CD14-positive monocyte (primary cell): ENCODE measurements at places on chromosomes 6 and 20. TPM values are rescaled to one million over a fixed set of nuclear protein-coding genes. Genes with fewer than 3 reads are reported as not detected.

DNA sequence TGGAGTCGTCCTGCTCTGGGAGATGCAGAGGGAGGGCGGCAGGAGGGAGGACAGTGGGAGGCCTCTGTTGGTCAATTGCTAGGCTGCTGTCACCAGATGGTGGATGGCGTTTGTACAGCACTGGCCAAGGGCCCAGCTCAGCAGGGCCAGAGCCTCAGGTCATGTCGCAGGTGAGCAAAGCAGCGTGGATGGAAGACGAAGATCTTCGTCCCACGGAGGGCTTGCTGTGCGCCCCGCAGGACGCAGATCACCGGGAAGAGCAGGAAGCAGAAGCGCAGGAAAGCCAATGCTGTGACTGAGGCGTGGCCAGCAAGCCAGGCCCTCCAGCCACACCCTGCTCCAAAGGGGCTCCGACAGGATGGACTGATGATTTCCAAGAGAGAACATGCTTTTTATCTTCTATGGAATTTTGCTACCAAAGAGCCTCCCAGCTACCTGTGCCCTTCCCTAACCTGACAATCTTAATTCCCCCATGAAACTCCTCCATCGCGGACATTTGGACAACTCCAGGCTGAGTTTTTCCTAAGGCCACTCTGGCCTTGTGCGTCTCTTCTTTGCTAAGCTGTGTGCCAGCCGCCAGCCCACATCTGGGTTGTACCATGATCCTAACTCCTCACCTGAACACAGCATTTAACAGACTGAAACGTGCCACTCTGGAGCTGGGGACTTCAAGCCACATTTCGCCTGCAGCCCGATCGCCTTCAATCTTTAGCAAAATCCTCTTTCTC is 3.5 kb upstream of the SLCO4A1 start:
- no peaks in the 10 kb centered on the region for H3K36me3 ChIP-seq
- no peak overlapping the region for H3K4me3 ChIP-seq
- H3K27me3 ChIP-seq: peaks cover 6% of the 10 kb centered on the region
- H3K4me1 ChIP-seq: peaks cover 32% of the 10 kb centered on the region
- no peak overlapping the region for H3K27ac ChIP-seq

DNA sequence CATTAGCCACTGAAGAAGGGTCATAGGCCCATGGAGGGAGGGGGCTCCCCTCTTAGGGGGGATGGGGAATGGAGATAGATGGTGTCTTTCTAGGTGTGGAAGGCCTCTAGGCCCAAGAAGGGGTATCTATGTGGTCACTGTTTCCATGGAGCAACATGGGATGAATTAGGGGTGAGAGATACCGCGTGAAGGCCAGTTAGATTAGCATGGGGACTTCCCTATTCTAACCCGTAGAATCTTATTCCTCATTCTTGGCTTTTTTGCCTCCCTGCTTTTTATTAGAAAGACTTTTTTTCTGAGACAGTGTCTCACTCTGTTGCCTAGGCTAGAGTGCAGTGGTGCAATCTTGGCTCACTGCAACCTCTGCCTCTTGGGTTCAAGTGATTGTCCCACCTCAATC is 3.2 kb downstream of the RAB44 start:
- peaks cover 29% of the 10 kb centered on the region for H3K36me3 ChIP-seq
- H3K4me1 ChIP-seq: peaks cover 64% of the 10 kb centered on the region
- peak overlapping the region; percentile 46 for H3K27ac ChIP-seq
- DNase-seq: peak; percentile 78
- no peak overlapping the region for H3K4me3 ChIP-seq
- no peaks in the 10 kb centered on the region for H3K27me3 ChIP-seq

- DNase-seq: no peak
- no peaks in the 10 kb centered on the region for H3K4me1 ChIP-seq
- no peak overlapping the region for H3K27ac ChIP-seq
- no peaks in the 10 kb centered on the region for H3K27me3 ChIP-seq
Observed at GRCh38 chr6:39357998-39358686, 35.6 kb upstream of the KCNK16 start.

DNA sequence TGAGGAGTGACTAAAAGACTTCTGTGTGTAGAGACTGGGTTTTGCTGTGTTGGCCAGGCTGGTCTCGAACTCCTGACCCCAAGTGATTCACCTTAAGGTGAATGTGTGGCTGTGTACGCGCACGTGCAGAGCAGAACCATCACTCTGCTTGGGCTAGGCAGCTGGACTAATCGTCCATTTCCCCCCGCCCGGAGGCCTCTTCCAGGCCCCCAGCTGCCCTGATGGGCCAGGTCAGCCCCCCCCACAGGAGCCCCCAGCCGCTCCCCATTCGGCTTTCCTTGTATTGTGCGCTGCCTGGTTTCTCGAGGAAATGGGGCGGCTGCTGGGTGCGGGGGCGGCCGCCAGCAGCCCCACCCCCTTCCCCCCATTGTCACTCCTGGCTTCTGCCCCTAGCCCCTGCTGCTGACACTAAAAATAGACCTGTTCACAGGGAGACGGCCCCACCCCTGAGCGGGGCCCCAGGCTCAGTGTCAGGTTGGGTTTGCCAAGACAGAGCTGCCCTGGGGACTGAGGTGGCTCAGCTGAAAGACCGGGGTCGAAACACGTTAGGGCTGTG is 24.6 kb upstream of the CSNK2A1 start:
- no peaks in the 10 kb centered on the region for H3K4me1 ChIP-seq
- DNase-seq: no peak
- H3K36me3 ChIP-seq: no peaks in the 10 kb centered on the region
- no peak overlapping the region for H3K4me3 ChIP-seq
- H3K27me3 ChIP-seq: no peaks in the 10 kb centered on the region

DNA sequence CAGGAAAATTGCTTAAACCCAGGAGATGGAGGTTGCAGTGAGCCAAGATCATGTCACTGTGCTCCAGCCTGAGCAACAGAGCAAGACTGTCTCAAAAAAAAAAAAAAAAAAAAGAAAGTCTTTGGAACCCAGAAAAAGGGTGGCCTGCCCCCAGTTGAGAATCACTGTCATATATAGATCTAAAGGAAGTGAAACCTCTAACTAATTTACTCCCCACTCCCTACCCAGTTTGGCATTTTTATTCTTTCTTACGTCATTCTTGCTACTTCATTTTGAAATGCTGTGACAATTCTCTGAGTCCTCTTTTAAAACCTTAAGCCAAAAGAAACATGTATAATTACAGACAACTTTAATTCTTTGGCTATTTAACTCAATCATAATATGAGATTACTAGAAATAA is 254.8 kb downstream of the CDC5L start:
- no peaks in the 10 kb centered on the region for H3K27me3 ChIP-seq
- no peak overlapping the region for H3K27ac ChIP-seq
- H3K4me1 ChIP-seq: peaks cover 11% of the 10 kb centered on the region
- no peaks in the 10 kb centered on the region for H3K36me3 ChIP-seq
- H3K4me3 ChIP-seq: no peak overlapping the region
- DNase-seq: peak; percentile 66

- H3K36me3 ChIP-seq: no peaks in the 10 kb centered on the region
- peaks cover 5% of the 10 kb centered on the region for H3K4me1 ChIP-seq
- DNase-seq: no peak
- H3K4me3 ChIP-seq: no peak overlapping the region
- H3K27ac ChIP-seq: no peak overlapping the region
- H3K27me3 ChIP-seq: no peaks in the 10 kb centered on the region
Observed at GRCh38 chr6:99022039-99022609, 74.4 kb upstream of the FBXL4 start.

- no peak for DNase-seq
- no peaks in the 10 kb centered on the region for H3K27me3 ChIP-seq
- no peak overlapping the region for H3K4me3 ChIP-seq
- H3K4me1 ChIP-seq: peaks cover 42% of the 10 kb centered on the region
- no peaks in the 10 kb centered on the region for H3K36me3 ChIP-seq
Observed at GRCh38 chr6:149063468-149063867, 254.0 kb upstream of the TAB2 start.

- H3K36me3 ChIP-seq: peaks cover 22% of the 10 kb centered on the region
- peaks cover 9% of the 10 kb centered on the region for H3K4me1 ChIP-seq
- no peak overlapping the region for H3K4me3 ChIP-seq
Observed at GRCh38 chr20:34544109-34544796, 14.3 kb upstream of the MAP1LC3A start.

- no peaks in the 10 kb centered on the region for H3K4me1 ChIP-seq
- H3K4me3 ChIP-seq: no peak overlapping the region
- DNase-seq: no peak
- no peaks in the 10 kb centered on the region for H3K27me3 ChIP-seq
- H3K27ac ChIP-seq: no peak overlapping the region
- H3K36me3 ChIP-seq: peaks cover 84% of the 10 kb centered on the region
Observed at GRCh38 chr6:154223296-154223695, 133.3 kb downstream of the IPCEF1 start.

DNA sequence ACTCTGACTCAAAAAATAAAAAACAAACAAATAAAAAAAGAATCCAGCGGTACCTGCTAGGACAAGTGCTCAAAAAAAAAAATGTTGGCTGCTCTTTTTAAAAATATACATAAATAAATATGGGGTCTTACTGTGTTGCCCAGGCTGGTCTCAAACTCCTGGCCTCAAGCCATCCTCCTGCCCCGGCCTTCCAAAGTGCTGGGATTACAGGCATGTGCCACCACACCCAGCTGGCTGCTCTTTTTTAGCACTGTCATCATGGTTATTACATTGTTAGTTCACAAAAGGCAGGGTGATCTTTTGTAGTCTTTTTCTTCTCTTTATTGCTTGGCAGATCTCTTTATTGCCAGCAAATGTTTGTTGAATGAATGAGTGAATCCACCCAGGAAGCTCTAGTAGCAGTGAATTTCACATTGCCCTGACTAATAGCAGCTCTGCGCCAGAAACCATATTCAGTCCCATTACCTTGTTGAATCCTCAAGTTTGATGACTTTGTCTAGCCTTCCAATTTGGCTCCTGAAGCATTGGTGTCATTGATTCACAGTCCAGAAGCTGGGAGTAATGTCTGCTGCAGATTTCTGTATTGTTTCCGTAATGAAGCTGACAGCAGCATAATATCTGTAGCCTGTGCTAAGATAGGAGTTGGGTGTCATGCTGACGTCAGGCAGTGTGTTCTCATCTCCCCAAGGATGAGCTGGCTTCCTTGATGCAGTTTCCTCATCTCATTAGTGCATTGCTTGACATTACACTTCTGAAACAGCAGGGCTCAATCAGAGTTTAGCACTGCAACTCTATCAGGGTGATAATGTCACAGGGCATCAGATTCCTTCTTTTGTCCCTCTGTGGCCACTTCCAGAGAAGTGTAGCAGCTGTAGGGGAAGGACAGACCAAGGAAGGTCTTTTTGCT is 84.9 kb upstream of the TGM3 start:
- peak overlapping the region; percentile 63 for H3K27ac ChIP-seq
- no peaks in the 10 kb centered on the region for H3K36me3 ChIP-seq
- peaks cover 45% of the 10 kb centered on the region for H3K4me1 ChIP-seq
- H3K27me3 ChIP-seq: peaks cover 25% of the 10 kb centered on the region
- DNase-seq: peak; percentile 98

DNA sequence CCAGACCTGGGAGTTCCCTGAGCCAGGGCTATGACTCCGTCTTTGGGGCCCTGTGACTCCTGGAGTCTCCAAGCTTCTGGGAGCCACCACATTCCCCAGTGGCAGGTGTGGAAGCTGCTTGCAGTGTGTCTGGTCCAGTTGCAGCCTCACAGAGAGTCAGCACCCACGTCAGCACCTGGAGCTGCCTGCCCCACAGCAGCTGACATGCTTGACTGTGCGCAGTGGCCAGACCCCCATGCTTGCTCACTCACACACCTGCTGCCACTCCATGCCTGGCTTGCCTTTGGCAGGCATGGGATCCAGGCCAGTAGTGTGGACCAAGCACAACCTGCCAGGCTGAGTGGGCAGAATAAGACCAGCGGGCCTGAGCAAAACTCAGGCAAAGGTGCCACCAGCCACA is 31.0 kb upstream of the ASIP start:
- DNase-seq: no peak
- H3K27me3 ChIP-seq: peaks cover 3% of the 10 kb centered on the region
- no peak overlapping the region for H3K4me3 ChIP-seq
- no peaks in the 10 kb centered on the region for H3K4me1 ChIP-seq

DNA sequence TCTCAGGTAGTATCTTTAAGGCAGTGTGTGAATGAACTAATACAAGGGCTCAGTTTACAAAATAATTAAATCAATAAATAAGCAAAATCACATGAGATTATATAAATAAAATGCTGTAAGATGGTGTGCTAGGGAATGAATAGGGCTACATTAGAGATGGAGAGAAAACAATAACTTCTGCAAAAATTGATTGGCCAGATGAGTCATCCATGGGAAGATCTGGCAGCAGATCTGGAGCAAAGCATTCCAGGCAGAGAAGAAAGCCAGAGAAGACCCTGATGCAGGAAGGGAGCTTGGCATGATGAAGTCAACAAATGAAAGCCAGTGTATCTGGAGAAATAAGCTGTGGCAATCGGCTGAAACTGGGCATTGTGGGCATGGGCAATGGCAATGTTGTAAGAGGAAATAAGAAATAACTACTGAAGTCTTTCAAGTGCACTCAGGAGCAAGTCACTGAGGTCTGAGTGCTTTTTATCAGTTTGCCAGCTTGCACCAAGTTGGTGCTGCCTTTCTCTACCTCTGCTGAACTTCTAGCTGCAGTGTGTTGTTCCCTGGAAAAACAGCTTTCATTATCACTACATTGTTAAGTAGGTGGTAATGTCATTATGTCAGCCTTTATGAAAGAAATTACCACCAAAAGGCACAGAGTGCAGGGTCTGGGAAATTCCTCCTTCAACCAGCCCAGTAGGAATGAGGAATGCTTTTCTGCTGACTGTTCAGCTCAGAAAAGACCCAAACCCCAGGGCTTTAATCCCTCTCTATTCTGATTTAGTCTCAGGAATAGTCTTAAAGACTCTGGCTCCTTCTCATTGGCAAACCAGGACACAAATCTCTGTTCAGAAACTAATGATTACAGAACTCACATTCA is 231.6 kb downstream of the HTR1B start:
- H3K27me3 ChIP-seq: no peaks in the 10 kb centered on the region
- no peak overlapping the region for H3K4me3 ChIP-seq
- H3K36me3 ChIP-seq: no peaks in the 10 kb centered on the region
- DNase-seq: no peak
- H3K4me1 ChIP-seq: no peaks in the 10 kb centered on the region

- no peaks in the 10 kb centered on the region for H3K27me3 ChIP-seq
- peaks cover 3% of the 10 kb centered on the region for H3K4me1 ChIP-seq
- no peak for DNase-seq
- no peaks in the 10 kb centered on the region for H3K36me3 ChIP-seq
Observed at GRCh38 chr6:150631283-150631983, 31.7 kb downstream of the PLEKHG1 start.

GRCh38 chr6:169622618-169623017 is 79.2 kb downstream of the WDR27 start:
- H3K27me3 ChIP-seq: no peaks in the 10 kb centered on the region
- H3K4me1 ChIP-seq: no peaks in the 10 kb centered on the region
- no peaks in the 10 kb centered on the region for H3K36me3 ChIP-seq
- no peak overlapping the region for H3K27ac ChIP-seq
- no peak for DNase-seq

GRCh38 chr6:32816746-32817204 is at the start of gene HLA-DOB:
Gene HLA-DOB (minus strand): TSS chr6:32817002. CDS start chr6:32816951, 51 bp downstream.
- peak; percentile 67 for DNase-seq
- H3K4me3 ChIP-seq: no peak within 1 kb of the TSS
- H3K27me3 ChIP-seq: no peaks in the 10 kb centered on the region
- H3K27ac ChIP-seq: no peak within 1 kb of the TSS
- peaks cover 17% of the 10 kb centered on the region for H3K4me1 ChIP-seq

Gene CTAGE9
- polyA plus RNA-seq: not detected in 2 replicates

Gene RAET1L
- polyA plus RNA-seq: not detected in 2 replicates

Gene BFSP1
- not detected in 2 replicates for polyA plus RNA-seq

Gene NAA20
- polyA plus RNA-seq: 94.0 TPM
